Activated CD4-positive, alpha-beta T cell treated with anti-CD3 and anti-CD28 coated beads for 4 hours (primary cell): ENCODE measurements at places on chromosomes 3 and 15.

GRCh38 chr3:157248590-157249422 lies 88.9 kb upstream of the CCNL1 start:
- no peak for DNase-seq

GRCh38 chr15:48358229-48359152 lies 27.3 kb downstream of the DUT start:
- DNase-seq = no peak

- no peak for DNase-seq
Measured at GRCh38 chr15:99764522-99764921, 31.3 kb upstream of the LYSMD4 start.

GRCh38 chr15:87938031-87938430 lies 318.5 kb downstream of the NTRK3 start:
- no peak for DNase-seq

DNA sequence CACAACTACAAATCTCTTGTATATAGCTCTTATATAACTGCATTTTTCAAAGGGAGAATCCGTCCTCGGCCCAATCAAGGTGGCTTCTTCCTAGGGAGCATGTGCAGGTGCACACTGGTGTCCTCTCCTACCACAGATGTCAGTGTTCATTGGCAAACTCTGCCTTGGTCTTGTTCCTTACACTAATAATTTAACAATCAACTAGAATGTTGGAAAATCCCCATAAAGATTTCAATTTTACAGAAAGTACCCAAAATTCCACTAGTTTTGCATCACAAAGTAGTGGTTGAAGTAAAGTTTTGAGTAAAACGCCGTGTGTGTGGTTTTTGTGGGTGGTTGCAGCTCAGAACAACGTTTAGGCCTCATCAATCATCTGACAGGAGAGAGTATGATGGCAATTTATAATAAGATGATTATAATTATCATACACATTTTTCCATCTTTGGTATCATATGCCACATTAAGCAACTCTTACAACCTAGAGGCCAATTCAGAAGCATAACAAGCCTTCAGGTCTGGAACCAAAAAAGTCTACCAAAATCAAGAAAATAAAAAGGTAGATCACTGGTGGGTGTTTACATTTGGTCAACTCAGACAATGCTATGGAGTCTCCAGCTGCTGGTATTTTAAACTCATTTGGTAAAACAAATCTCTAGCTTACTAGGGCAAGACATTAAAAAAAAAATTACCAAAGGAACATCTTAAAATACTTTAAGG lies 128.9 kb upstream of the BHLHE40 start:
- DNase-seq = peak; percentile 42

GRCh38 chr15:67192185-67192820 lies 62.2 kb downstream of the AAGAB start:
- DNase-seq = no peak

DNA sequence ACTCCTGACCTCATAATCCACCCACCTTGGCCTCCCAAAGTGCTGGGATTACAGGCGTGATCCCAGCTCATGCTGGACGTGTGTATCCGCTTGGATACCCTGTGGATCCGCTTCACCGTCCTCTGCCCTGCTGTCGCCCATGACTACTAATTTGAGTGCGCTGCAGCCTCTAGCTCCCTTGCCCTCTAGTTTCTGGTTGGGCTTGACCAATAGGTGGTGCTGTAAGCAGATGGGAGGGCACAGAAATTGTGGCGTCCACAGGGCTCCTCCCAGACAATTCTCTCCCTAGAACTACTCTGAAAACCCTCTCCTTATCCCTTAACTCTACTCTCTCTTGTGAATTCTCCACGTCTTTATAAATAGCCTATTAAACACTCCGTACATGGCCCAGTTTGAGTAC lies 36.2 kb downstream of the ZPLD1 start:
- no peak for DNase-seq
